Stimulated activated CD4-positive, alpha-beta T cell treated with anti-CD3 and anti-CD28 coated beads, Interleukin-1b, Interleukin-23, amount 100 ng/mL, for 1 hour (primary cell): ENCODE measurements at places on chromosomes 11 and 22.

DNA sequence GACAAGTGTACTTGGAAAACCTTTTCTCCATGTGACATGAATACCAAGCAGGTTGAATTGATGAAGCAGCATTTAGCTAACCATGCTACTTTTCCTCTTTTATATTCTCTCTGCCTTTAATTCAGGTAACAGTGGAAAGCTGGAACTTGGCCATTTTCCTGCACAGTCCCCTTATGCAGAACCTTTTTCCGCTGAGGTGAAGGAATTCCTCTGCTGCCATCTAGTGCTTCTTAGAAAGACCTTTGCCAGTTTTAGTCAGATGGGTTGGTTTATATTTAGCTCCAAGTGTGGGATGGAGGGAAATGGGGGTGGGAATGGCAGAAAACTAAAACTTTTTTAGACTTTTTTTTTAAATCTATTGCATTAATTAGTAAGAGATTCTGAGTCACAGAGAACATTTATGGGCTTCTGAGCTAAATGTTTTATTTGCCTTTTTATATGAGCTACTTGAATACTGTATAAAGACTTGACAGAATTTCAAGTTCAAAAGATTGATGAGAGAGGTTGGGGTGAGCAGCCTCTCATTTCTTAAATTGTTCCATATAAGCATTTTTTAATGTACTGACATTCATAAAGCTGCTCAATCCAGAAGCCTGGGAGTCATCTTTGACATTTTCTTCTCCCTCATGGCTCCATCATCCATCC, 153.9 kb upstream of the ZC3H12C start:
- DNase-seq: no peak

- no peak for DNase-seq
Observed at GRCh38 chr11:3879967-3880542, 24.6 kb downstream of the STIM1 start.

- no peak for DNase-seq
Observed at GRCh38 chr22:32760815-32761214, 40.7 kb upstream of the TIMP3 start.

DNA sequence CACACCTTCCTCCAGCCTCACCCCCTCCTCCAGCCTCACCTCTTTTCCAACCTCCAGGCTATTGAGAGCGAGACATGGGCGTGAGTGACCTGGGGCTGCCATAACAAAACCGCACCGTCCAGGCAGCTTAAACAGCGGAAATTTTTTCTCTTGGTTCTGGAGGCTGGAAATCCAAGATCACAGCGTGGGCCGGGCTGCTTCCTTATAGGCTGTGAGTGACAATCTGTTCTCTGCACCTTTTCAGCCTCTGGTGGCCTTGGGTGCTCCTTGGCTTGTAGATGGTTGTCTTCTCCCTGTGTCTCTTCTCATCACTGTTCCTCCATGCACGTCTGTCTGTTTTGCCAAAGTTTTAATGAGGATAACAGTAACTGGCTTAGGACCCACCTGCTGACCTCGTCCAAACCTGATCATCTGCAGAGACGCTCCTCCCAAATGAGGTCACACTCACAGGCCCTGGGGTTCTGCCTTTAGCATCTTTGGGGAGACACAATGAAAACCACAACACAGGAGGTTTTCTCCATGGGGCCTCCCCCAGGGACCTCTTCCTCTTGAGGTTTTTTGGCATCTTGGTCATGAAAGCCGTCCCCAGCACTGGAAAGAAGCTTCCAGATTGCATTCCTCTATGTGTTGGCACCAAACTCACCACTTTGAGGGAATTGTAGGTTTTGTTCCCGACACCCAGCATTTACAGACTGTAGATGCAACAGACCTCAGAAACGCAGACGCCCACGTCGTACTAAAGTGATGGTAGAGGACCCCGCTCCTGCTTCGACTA, 878.1 kb downstream of the BRD1 start:
- DNase-seq: no peak

DNA sequence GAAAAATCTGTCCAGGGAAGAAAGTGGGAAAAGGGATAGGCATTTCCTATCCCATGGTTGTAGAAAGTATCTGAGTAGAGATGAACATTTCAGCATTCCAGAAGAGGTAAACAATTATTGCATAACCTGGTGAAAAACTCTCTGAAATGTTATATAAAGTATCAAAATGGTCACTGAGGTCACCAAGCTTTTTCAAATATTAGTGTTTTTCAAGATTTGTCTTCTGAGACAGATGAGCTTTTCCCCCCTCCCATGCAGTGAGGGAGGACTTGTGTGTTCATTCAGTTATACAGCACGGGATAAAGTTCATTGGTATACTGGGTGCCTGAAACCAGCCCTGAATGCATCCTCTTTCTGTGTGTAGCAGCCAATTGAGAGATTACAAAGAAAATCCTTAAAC, 1.9 kb upstream of the DEPDC7 start:
- DNase-seq: no peak
